ENCODE measurements at places on chromosomes 11 and 22.

DNA sequence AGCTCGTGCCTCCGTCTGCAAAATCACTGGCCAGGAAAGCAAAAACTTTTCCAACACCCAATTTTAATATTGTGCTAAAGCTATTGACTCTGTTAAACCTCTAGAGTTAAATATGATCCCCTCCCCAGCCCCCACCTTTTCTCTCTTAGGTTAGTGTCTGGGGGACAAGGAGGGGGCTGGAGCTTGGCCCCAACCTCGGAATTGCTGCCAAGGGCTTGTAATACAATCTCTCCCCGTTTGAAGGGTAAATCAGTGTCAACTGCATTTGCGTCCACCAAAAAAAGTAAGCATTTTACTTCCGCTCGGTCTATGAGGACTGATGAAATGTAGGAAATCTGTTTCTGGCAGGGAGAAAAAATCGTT is at the start of gene GAS2:
Gene GAS2, plus strand, starts transcription at position 287 of the 363 bp plus-strand sequence. CDS start 8,259 bp downstream, outside the sequence.
- DNase-seq: no peak

DNA sequence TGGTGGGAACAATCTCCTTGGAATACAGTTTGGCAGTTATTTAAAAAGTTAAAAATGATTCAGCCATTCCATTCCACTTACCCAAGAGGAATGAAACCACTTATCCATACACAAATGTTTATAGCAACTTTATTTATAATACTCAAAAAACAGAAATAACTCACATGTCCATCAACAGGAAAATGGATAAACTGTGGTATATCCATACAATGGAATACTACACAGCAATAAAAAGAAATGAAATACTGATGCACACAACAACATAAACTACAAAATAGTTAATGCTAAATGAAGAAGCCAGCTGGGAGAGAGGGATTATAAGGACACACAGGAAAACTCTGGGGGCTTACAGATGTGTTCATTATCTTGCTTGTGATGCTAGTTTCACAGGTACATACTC is 64.7 kb downstream of the FCHSD2 start:
- no peak for DNase-seq

DNA sequence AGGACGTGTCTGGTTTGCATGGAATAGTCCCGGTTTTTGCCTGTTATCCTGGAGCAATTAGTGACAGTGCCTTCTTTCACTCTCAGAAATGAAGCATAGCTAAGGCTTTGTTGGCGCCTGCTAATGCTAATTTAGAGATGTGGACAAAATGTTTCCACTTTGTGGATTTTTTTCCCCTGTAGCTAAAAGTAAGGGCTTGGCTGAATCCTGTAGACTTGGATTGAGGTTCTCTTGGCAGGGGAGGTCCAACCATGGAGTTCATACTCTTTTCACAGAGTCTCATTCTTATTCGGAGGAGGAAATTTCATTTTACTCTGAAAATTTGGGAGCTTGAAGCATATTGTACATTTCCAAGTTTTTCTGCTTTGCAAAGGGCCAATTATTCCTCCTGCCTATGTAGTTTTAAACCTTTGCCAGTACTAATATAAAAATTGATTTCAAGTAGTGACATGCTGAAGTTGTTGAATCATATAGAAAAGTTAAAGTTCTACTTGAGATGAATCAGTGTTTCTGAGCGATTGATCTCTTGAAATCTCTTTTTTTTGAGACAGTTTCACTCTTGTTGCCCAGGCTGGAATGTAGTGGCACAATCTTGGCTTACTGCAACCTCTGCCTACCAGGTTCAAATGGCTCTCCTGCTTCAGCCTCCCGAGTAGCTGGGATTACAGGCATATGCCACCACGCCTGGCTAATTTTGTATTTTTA is 20.0 kb downstream of the PPFIA1 start:
- no peak for DNase-seq

DNA sequence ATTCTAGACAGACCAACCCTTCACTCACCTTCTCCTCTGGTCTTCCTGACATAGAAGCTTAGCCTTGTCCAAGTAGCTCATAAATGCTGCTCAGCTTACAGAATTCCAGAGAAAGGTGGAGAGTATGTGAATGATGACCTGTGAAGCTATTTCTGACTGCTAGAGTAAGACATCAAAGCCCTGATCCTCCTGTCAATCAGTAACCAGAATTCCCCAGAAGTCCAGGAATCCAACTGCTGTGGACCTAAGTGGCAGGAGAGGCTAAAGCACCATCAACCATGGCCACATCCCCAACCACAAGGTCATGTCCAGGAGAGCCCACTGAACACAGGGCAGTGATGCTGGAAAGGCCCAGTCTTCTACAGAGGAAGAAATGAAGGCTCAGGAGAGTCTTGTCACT is 2.6 kb downstream of the OR51G2 start:
- no peak for DNase-seq

DNA sequence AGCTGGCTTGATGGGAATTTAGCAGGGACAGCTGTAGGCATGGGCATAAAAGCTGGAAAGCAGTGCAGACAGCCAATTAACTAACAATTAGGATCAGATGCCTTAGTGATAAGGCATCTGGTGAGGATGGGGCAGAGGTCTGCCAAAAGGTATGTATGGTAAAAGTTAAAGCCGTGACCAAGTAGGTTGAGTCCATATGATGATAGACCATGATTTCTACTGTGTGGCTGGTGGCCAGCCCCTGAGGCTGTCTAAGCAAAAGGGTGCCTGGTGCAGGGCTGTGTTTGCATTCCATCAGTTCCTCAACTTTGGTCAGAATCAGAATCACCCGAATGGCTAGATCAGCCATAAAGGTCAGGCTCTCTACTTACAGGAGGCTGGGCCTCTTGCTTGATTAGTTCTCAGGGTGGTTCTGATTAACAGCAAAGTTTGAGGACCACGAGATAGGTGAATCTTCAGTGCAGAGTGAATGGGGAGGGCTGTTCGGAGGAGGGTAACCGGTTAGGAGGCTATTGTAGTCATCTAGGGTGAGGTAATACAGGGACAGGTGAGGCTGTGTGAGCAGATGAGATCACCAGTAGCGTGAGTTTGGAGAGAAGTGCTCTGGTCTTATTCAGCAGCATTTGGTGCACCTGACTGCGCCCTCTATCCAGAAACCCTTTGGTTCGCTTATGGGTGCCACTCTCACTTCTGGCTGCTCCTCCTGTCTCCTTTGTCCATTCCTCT is 27.2 kb downstream of the PPFIBP2 start:
- DNase-seq: no peak

DNA sequence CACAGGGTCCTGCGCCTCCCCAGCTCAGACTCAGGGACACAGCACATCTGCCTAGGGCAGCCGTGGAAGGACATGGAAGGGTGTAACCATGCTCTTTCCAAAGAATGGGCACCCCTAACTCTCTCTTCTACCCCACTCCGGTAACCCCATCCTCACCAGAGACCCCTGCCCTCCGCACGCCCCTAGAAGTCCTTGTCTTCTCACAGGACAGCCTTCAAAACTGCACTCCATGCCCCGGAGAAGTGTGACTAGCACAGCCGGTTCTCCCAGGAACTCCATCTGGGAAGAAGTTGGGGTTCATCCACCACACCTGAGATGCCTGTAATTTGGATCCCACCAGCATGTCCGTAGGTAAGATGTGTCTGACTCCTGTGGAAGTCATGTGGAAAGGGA is 25.0 kb downstream of the P2RY2 start:
- no peak for DNase-seq

DNA sequence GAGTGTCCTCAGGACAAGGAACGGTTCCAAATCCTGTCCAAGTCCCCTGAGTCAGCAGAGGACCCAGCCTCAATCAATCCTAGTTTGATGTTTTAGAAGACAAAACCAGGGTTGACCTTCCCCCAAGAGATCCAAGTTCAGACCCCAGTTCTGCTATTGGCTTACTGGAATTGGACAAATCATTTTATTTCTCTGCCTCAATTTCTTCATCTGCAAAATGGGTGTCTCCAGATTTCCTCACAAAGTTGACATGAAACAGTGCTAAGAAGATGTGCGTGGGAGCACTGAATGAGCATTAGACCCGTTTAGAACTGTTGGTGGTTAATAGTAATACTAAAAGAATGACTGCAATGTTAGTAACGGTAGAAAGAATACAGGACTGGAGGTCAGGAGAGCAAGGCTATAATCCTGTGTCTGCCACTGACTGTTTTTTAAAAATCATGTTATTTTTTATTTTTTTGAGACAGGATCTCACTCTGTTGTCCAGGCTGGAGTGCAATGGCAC is 32.8 kb upstream of the SCUBE1 start:
- no peak for DNase-seq

DNA sequence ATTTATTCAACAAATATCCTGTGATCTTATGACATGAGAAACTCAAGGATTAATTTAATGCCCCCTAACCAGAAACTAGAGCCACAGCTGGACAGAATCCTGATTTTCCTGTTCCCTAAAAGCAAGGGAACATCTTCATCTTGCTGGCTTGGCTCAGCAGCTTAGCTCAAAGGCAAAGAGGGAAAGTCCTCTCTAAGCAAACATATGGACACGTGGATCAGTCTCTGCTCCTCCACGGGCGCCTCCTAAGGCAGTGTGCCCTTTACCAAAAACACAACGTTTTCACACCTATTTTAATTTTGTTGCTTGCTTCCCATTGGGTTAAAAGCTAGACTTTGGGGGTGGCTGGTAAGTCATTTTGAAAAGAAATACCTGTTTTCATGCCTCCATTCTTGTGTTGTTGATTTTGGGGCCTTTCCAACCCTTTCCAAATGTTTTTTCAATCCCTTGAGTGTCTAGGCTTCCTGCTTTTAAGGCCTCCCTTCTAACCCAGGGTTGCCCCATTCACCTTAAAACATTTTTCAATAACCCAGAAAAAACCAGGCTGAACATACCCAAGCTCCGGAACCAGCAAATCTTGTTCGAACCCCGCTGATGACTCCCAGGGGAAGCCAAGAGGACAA is 15.5 kb downstream of the SLC1A2 start:
- DNase-seq: no peak

GRCh38 chr11:28794405-28794804 is 686.2 kb downstream of the METTL15 start:
- no peak for DNase-seq

Measured in mucosa of gallbladder (tissue), 1 donor.